Activated CD4-positive, alpha-beta T cell treated with anti-CD3 and anti-CD28 coated beads for 24 hours (primary cell): ENCODE measurements at places on chromosomes 3 and 15.
A peak's percentile ranks its signal among the peaks of the same experiment; 100 is the strongest.

- DNase-seq = no peak
These were observed 71.5 kb downstream of the SSR3 start for GRCh38 chr3:156483426-156483825.

GRCh38 chr15:78396976-78397375 lies 41.0 kb upstream of the IREB2 start:
- DNase-seq = no peak

DNA sequence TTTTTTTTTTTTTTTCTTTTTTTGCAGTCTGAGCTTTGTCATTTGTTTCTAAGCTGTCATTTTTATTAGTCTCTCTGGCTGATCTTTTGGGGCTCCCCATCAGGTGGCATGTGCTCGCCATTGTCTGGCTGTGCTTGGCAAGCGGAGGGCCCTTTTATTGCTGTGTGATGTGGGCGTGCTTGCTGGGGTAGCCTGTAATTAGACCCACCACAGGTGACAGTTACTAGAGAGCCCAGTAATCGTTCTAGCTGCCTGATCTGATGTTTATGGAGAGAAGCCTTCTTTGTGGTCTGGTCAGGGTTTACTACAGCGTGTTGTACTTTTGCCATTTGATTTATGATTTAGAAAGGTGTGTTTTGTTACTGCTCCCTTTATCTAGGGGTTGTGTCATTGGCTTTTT lies 179.9 kb downstream of the MCTP2 start:
- no peak for DNase-seq

- DNase-seq = no peak
These were observed 51.1 kb downstream of the PSMD6 start for GRCh38 chr3:63972196-63972595.

DNA sequence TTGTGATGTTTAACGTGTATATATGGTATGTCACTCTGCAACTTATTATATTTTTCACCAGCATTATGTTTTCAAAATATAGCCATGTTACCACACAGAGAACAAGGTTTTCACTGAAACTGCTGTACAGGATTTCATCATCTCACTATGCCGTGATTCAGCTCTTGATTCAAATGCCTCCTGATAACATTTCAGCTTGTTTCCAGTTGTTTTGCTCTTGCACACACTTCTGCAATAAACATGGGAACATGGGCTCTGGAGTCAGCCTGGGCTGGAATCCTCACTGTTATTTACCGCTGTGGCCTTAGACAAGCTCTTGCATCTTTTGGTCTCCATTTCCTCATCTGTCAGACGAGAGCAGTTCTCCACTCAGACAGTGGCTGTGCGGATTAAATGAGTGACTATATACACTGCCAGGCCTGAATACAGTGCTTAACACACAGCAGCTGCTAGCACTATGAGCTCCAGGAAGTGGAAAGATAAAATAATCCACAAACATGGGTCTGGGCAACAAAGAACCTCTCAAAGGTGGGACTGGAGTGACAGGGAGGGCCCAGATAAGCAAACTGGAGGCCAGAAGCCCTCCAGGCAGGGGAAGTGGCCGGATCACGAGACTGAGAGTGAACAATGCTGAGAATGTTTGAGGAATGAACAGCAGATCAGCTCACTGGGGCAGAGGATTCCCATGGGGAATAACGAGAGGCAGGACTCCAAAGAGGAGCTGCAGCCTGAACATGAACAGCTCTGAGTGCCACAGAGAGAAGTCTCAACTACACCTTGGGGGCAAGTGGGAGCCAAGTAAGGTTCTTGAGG lies 17.7 kb downstream of the NTRK3 start:
- no peak for DNase-seq

GRCh38 chr3:16817197-16817596 lies 67.6 kb upstream of the PLCL2 start:
- no peak for DNase-seq

DNA sequence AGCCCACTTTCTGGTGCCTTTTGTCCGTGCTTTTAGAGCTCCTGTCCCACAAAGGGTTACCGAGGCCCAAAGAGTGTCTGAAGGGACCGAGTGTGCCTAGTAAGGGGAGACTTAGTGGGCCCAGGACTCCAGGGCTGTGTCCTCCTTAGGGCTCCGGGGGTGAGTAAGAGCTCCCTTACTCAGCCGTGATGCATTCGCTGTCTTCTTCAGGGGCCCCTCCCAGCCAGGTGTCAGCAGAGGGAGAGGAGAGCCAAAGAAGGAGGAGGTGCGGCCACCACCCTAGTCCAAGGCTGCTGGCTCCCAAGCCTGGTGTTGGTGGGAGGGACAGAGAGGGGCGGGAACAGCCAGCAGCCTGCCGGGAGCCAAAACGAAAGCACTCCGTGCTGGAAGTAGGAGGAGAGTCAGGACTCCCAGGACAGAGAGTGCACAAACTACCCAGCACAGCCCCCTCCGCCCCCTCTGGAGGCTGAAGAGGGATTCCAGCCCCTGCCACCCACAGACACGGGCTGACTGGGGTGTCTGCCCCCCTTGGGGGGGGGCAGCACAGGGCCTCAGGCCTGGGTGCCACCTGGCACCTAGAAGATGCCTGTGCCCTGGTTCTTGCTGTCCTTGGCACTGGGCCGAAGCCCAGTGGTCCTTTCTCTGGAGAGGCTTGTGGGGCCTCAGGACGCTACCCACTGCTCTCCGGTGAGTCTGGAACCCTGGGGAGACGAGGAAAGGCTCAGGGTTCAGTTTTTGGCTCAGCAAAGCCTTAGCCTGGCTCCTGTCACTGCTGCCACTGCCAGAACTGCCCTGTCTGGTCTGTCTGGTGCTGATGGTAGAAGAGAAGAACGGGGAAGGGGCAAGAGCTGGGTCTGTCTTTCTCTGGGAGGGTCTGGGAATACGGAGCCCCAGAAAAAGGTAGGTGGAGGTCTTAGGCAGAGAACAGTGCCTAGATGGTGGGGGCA lies at the start of gene IL17RC:
Gene IL17RC (plus strand): TSS at position 365 of the 947 bp plus-strand sequence. CDS start 218 bp downstream, at position 583.
- peak; percentile 40 for DNase-seq

DNA sequence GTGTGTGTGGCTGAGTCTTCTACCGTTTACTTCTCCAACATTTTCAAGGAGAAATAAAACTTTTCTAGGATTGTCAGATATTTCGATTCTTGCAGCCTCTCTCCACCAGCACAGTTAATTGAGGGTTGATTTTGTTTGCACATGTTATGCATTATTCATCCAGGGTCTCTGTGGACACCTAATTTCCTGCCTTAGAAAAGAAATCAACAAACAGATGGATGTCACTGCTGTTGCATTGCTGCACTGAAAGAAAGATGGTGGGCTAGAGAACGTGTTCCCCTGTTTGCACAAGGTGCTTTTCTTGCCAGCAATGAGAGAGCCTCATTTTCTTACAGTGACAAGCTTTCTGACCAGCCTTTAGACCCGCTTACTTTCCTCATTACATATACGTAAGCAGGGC lies 150.0 kb downstream of the CLSTN2 start:
- DNase-seq = no peak

- DNase-seq = no peak
These were observed 20.8 kb downstream of the SETD2 start for GRCh38 chr3:47143068-47143467.

GRCh38 chr15:94021621-94022320 lies 209.6 kb upstream of the MCTP2 start:
- DNase-seq = no peak

GRCh38 chr15:36109943-36110658 lies 469.3 kb upstream of the CDIN1 start:
- DNase-seq = no peak

DNA sequence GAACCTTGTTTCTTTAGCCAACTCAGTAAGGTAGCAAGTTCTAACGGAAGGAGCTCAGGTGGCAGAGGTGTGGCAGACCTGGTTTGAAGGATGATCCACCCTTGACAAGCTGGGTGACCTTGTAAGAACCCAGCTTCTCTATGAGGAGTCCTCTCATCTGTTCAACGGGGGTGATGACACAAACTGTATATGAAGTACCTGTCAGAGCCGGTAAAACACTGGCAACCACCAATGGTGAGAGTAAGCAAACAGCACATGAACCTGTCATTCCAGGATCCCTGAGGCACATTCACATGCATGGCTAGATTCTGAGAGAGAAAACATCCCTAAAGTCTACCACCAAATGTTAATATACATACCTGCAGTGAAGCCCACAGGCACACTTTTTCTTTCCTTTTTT lies 2.4 kb downstream of the SCAP start:
- no peak for DNase-seq

GRCh38 chr15:39796601-39797000 lies 14.0 kb upstream of the FSIP1 start:
- no peak for DNase-seq

DNA sequence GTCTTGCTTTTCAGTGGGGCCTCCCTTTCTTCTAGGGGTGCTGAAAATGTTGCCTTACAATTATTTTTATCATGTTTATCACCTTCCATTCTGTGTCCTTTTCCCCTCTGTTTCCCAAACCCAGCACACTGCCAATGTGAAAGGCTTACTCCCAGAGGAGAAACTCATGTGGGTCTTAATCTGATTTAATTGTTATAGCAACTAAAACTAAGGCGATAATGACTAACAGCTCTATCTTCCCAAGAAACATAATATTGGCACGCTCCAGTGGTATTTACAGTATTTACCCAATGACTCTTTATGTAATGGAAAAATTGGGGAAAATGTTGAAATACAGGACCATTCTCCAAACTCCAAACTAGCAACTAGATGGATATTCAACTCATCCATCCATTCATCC lies 58.4 kb downstream of the MESD start:
- no peak for DNase-seq

- DNase-seq = no peak
These were observed 28.9 kb downstream of the NR2C2 start for GRCh38 chr3:14976317-14976716.

DNA sequence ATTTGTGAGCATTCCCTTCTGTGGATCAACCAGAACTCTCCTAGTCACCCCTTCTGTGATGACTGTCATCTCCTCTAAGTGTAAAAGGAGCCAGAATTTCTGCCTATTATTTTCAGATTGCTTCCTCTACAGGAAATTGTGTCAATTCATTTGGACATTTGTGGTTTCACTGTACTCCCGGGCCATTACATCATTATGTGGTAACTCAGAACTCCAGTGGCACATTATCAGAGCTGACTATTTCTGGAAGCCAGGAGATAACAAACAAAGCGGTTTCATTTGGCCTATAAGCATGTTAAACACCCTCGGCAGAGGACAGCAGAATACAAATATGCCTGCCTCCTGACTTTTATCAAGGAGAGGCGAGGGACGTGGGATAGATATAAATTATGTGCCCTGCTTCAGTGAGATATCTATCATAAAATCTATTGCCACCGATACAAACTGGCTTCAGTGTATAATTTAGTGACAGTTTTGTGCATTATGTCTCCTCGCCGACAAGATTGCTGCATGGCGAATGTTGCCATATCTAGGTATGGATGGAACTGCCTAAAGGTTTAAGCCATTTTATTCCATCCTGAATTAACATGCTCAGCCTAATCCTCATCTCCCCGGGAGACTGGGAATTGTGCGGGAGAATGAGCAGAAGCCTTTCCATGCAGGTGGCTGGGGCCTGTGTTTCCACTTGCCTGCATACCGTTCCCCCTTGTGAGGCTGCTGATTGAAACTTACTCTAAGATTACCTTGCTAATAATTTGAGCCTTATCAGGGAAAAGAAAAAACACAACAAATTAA lies 193.4 kb upstream of the SEMA6D start:
- no peak for DNase-seq

- no peak for DNase-seq
These were observed 917.1 kb downstream of the PLOD2 start for GRCh38 chr3:145243875-145244274.

DNA sequence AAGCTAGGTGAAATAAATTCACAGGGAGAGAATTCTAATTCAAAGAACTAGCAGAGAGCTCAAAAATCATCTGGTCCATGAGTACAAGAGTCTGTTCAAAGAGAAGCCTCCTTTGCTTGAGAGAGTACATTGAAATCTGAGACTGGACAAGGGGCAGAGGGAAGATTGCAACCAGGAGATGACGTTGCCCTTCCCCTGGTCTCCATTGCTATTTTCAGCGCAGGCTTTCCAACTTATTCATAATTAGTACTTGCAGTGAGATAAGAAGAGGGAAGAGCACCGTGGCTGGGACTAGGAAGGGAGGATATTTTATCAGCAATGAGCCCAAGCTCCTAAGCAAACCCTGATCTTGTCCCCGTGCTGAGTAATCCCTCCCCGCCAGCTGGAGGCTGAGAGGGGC lies 251.8 kb upstream of the RORA start:
- DNase-seq = no peak

GRCh38 chr15:28900041-28900891 lies 14.5 kb downstream of the APBA2 start:
- no peak for DNase-seq

GRCh38 chr3:119258915-119259314 lies 18.2 kb upstream of the B4GALT4 start:
- DNase-seq = no peak

GRCh38 chr15:68734352-68734751 lies 86.3 kb downstream of the ANP32A start:
- DNase-seq = no peak

DNA sequence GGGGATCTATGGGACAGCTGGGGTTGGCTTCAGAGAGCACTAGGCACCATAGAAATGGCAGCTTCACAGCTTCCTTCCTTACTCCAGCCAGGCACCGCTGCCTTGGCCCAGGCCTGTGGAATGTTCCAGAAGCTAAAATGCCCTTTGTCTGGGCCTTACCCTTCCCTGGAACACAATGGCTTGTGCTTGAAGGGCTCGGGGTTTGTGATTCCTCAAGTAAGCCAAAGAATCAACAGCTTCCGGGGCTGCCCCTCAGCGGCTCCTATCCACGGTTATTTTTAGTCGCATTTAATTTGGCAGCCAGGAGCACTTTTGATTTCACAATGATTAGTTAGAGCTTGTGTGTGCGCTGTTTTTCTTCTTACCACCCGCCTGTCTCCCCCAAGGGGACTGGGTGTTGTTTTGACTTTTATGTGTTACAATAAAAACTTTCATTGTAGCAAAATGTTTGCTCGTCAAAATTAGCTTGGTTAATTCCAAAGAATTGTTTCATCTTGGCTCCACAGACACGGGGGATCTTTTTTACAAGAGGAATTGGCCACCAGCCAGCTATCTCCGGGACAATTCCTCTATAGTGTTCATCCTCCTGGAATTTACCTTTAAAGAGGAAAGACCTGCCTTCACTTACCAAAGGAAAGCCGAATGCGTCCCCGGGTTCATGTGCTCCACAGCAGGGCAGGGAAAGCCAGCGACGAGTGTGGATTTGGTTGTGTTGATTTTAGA lies 73.8 kb downstream of the TLE3 start:
- no peak for DNase-seq

GRCh38 chr3:131540821-131541220 lies 38.0 kb upstream of the MRPL3 start:
- DNase-seq = no peak

DNA sequence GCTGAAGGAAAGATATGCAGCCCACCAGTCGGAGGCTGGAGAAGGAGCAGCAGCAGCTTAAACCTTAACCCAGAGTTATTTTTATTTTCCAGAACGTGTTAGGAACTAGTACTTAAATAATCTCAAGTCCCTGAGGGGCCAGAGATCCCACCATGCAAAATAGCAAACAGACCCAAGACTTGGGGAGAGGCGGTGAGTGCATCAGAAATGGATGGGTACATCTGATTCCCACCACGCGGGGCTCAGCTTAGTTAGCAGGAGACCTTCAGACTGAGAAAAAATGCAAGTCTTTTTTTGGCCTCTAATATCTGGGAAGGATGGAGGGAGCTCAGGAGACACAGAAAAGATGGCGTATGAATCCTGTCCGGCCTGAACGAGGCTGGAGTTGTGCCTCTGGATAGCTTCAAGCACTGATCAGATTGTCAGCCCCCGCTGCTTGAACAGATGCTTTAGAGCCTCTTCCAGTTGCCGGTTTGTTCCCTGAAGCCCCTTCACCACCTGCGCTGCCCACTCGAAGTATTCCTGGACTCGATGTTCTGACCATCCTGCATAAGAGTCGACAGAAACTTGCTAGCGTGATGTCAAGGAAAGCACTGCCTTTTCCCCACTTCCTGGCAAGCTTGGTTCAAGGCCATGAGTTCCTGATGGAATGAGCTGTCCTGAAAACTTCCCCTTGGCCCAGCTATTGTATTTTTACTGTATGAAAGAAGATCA lies 1.3 kb downstream of the HDDC3 start:
- DNase-seq = no peak
